ENCODE measurements at places on chromosomes 4 and X. TPM values are rescaled to one million over a fixed set of nuclear protein-coding genes. Genes with fewer than 3 reads are reported as not detected.

DNA sequence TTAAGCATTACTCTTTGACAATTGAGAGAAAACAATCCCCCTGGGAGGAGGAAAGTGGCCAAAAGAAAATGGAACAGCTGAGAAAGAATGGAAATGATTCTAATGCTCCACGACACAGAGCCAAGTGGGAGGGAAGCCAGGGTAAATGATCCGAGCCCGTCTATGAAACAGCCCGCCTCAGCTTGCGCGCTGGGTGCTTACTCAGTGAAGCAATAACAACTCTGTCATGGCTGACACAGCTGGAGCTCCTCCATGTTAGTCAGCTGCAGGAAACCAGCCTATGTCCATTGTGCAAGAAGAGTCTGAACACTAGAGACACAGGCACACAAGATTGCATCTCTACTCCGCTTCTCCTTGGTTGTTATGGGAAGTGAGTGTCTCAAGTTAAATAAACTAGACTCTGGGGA is 19.3 kb downstream of the NOA1 start:
- peak; percentile 97 for DNase-seq

- DNase-seq: no peak
Observed at GRCh38 chr4:179399054-179399782, 1957.0 kb upstream of the AGA start.

GRCh38 chr4:173345648-173346047 is 11.5 kb upstream of the HMGB2 start:
- DNase-seq: no peak

DNA sequence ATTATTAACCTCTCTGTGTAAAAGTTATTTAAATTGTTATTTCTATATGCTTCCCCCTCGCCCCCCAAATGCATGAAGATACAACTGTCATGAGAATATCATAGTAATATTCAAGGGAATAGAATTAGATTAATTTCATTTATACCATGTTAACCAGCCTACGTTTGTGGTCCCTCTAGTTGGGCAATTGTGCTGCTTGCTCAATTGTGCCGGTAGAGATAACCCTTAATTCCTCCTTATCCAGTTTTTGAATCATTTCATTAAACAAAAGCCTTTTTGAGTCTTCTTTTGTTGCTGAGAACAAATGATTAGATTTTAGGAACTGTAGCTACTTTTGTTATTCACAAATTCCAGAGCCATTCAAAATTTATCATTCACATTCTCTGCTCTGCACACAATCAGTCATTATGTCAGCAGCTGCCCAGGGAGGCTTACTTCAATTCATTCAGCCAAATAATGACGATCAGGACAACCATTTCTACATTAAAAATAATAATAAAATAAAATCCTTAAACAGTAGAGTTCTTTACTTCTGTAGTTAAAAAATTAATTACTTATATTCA is 98.1 kb downstream of the ADGRL3 start:
- DNase-seq: no peak

DNA sequence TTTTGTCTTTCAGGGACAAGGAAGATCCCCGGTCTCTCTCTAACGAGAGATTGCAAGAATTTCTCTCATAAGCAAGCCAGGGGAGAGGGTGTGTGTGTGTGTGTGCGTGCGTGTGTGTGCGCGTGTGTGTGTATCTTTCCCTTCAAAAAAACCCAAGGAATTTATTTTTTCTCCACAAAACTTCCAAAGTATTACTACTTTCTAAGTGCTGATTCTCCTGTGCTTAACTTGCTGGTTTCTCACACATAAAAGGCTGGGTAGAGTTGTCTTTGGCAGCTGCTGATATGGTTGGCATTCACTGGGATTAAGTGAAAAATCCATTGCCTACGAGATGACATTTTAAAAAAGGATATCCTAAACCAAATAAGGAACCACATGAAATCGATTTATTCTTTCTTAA is 435.7 kb downstream of the RAPGEF2 start:
- DNase-seq: no peak

GRCh38 chrX:39730662-39731329 is 367.0 kb downstream of the BCOR start:
- peak; percentile 59 for DNase-seq

GRCh38 chr4:76694056-76694455 is 203.9 kb downstream of the SOWAHB start:
- DNase-seq: no peak

GRCh38 chr4:129246910-129247461 is 151.0 kb downstream of the C4orf33 start:
- no peak for DNase-seq

GRCh38 chr4:183326853-183327252 is 4.6 kb upstream of the CLDN24 start:
- DNase-seq: no peak

GRCh38 chrX:44431194-44431593 is 87.7 kb upstream of the EFHC2 start:
- no peak for DNase-seq

- no peak for DNase-seq
Observed at GRCh38 chrX:41750716-41751115, 26.7 kb downstream of the GPR82 start.

DNA sequence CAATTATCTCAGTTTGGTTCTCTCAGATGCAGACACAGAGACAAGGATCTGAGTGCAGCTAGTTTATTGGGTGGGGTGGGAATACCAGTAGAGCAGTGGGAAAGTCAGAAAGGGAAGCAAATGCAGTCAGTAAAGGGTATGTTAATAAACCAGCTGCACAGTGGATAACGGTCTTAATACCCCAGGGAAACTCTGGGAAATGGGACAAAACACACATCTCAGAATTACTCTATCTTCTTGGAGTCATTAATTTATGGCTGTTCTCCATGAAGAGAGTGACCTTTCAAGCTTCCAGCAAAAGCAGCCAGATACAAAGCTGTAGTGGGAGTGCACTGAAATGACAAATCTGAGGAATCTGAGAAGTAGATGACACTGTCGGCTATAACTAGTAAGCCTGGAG is 73.3 kb upstream of the NALF2 start:
- DNase-seq: peak; percentile 2

DNA sequence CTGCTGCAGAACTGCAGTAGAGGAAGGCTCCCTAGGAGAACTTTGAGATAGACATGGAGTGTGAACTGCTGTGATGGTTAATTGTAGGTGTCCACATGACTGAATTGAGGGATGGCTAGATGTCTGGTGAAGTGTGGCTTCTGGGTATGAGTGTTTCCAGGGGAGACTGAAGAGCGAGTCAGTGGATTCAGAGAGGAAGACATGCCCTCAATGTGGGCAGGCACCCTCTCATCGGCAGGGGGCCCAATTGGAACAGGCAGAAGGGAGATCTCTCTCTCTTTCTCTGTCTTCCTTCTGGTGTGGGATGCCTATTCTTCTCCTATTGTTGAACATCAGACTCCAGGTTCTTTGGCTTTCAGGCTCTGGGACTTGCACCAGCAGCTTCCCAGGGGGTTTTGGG is 304.7 kb upstream of the GATB start:
- DNase-seq: no peak

DNA sequence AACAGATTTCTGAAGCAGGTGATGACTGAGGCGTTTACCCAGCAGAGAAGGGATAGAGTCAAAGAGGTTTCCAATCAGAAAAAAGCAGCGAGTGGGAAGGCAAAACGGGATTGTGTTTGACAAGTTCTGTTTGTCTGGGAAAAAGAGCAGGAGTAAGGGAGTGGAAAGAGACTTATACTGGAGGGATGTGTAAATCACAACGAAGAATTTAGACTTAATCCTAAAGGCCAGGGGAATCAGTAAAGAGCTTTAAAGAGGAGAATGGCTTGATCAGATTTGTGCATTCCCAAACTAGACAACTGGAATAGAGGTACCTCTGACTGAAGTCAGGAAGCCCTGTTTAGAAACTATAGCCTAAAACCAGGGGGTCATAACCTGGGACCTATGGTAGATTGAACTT is 31.5 kb upstream of the LRBA start:
- DNase-seq: no peak

- no peak for DNase-seq
Observed at GRCh38 chr4:105060628-105061027, 86.0 kb upstream of the TET2 start.

- DNase-seq: no peak
Observed at GRCh38 chrX:74117962-74118902, 185.7 kb upstream of the ZCCHC13 start.

DNA sequence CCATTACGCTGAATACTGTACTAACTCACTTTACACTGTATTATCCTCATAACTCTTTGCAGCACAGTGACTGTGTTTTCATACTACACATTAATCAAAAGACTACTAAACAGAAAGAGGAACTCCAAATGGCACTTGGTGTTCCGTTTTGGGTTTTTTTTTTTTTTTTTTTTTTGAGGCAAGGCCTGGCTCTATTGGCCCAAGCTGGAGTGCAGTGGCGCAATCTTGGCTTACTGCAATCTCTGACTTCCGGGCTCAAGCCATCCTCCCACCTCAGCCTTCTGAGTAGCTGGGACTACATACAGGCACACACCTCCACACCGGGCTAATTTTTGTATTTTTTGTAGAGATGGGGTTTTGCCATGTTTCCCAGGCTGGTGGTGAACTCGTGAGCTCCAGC is 10.7 kb downstream of the KLHL8 start:
- no peak for DNase-seq

DNA sequence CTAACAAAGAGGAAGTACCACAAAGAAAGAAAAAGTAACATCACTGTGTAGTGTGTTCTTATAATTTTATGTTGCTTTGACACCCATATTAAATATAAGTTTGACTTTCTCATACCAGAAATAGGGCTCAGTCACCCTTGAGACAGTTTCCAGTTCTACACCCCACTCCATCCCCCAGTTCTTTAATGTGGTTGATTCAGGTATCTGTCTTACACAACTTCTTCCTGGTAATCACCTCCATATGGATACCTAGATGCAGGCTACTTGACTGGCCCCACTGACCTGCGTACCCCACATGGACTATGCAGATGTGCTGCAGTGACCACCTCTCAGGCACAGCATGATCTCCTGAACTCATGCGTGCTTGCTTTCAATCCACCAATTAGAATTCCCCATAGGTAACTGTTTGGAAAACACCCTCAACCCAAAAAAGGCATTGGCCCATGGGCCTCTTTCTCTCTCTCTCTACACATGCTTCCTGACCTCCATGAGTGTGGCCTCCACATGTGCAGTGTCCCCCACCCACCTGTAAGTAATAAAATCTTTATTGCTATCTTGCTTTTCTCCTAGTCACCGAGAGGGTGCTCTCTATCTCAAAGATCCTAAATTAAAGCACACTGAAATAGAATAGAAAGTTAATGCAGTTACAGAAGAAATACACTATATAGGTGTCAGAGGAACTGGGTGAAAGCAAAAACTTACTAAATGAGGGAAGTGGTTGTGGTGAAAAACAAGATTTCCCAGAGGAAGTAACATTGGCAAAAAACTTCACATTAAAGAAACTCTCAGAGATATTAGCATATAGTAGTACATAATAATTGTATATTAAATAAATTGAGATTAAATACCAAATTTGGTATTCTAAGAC is 98.4 kb downstream of the ZAR1 start:
- no peak for DNase-seq

DNA sequence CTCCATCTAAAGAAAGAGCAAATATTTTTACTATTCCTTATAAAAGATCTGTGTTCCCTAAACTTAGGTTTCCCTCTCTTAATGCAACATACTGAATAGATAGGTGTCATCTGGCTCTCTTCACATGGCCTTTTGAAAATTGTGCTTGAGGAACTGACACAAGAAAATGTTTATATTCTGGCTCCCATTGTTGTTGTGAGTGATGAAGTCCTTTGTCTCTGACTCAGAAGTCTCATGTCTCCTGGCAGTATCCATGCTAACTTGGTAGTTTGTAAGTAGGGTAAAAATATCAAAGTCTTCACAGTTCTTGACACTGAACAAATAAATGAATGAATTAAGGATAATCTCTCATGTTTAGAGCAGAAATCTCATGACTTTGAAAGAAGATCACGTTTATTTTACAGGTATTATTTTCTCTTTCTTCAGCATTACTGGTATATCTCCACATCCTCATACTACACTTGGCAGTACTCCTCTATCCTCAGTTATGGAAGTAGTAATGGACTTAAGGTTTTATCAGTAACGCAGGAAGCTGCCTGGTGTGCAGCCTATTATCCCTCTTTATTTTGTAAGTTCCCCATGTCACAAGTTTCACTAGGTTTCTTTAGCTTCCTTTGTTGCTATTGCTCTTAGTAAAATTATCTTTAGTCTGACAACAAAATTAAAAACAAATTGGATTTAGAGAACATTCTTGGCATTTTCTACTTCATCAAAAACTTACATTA is 14.2 kb upstream of the PABPC4L start:
- no peak for DNase-seq

DNA sequence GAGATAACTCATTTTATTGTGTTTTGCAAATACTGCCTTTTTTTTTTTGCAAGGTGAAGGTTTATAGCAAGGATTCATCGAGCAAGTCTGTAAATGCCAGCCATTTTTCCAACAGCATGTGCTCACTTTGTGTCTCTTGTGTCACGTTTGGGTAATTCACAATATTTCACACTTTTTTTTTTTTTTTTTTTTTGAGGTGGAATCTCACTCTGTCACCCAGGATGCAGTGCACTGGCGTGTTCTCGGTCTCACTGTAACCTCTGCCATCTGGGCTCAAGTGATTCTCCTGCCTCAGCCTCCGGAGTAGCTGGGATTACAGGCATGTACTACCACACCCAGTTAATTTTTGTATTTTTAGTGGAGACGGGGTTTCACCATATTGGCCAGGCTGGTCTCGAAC is 1.9 kb downstream of the RNF4 start:
- no peak for DNase-seq

- no peak for DNase-seq
Observed at GRCh38 chrX:12610079-12610478, 181.1 kb upstream of the PRPS2 start.

DNA sequence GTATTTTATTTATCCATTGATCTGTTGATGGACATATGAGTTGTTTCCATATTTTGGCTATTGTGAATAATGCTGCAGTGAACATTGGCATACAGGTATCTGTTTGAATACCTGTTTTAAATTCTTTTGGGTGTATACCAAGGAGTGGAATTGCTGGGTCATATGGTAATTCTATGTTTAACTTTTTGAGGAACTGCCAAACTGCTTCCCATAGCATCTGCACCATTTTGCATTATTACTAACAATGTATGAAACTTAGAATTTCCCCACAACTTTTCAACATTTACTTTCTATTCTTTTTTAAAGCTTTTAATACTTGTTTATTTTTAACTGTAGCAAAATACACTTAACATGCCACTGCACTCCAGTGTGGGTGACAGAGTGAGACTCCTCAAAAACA is 57.0 kb upstream of the MSN start:
- no peak for DNase-seq

GRCh38 chrX:139538907-139539790 is 8.6 kb downstream of the F9 start:
- no peak for DNase-seq

MGARP gene
- not detected for total RNA-seq

PAK3 gene
- total RNA-seq: 6.7 TPM

TLR2 gene
- 10.2 TPM for total RNA-seq

NLGN4X gene
- total RNA-seq: 4.3 TPM

SOD3 gene
- total RNA-seq: 15.2 TPM

CXXC4 gene
- total RNA-seq: 0.59 TPM

HTN1 gene
- total RNA-seq: not detected

USP51 gene
- total RNA-seq: 3.1 TPM

UGT2A3 gene
- not detected for total RNA-seq

ZIC3 gene
- total RNA-seq: 2.4 TPM

CXCL5 gene
- total RNA-seq: 0.20 TPM

POLR2B gene
- total RNA-seq: 97.7 TPM

TDO2 gene
- total RNA-seq: 0.59 TPM

CENPE gene
- 14.0 TPM for total RNA-seq

STK32B gene
- total RNA-seq: 6.5 TPM

SPATA4 gene
- 0.10 TPM for total RNA-seq

Measured in skin of body (tissue), 3 donors.